Lung microvascular endothelial cell (primary cell): ENCODE measurements at places on chromosomes 7 and 10. TPM values are rescaled to one million over a fixed set of nuclear protein-coding genes. Genes with fewer than 3 reads are reported as not detected.

The MMP21 gene
- total RNA-seq: 0.22 and 3.2 TPM in 2 replicates

The SP4 gene
- total RNA-seq: 4.8 and 5.4 TPM in 2 replicates

The NPY4R2 gene
- not detected in 2 replicates for total RNA-seq

The FAM25G gene
- total RNA-seq: not detected in 2 replicates

The AUTS2 gene
- under 0.01 and 0.79 TPM in 2 replicates for total RNA-seq

The BMPER gene
- total RNA-seq: 0.40 and 0.44 TPM in 2 replicates

The ZNF488 gene
- total RNA-seq: under 0.01 TPM in 2 replicates

The NUDCD3 gene
- 44.5 and 55.6 TPM in 2 replicates for total RNA-seq

The CYP2C8 gene
- total RNA-seq: under 0.01 TPM in 1 of 2 replicates, not detected in the other

The TSPAN13 gene
- total RNA-seq: 45.1 and 74.6 TPM in 2 replicates

The AKR1C8 gene
- not detected in 2 replicates for total RNA-seq

The SLC13A4 gene
- not detected in 2 replicates for total RNA-seq
